ENCODE measurements at places on chromosomes 16 and 17.

DNA sequence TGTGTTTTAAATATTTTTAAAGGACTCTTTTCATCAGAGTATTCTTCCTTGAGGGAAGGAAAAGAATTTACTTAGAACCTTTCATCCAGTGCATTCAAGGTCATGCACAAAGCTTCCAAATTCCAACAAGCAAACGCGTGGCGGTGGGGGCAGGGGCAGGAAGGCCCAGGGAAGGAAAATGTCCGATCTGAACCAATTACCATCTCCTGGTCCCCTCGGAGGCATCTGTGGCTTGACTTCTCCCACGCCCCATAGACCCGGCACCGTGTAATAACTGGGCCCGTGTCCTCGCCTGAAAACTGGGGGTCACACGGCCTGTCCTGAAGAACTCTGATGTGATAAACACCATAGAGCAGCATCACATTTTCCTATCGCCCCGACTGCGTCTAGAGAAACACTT lies 18.3 kb downstream of the MEAK7 start:
- DNase-seq, result peak; percentile 35

DNA sequence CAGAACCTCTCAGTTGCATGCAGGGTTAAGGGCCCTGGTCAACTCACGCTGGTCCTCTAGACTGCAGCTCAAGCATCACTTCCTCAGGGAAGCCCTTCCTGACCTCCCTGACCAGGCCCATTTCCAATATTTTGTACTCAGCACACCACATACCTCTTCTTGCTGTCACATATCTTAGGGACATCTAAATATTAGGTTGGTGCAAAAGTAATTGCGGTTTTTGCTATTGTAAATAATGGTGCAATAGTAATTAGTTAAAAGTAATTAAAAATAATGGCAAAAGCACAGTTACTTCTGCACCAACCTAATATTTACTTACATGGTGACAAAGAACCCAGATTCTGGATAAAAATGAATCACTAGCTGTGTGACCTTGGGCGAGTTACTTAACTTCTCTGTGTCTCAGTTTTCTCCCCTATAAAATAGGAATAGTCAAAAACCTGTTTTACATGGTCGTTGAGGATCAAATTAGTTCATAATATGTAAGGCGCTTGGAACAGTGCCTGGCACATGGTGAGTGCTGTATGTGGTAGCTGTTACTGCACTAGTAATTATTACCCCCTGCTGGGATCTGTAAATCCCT lies 177.4 kb downstream of the PRKCB start:
- DNase-seq, result no peak

DNA sequence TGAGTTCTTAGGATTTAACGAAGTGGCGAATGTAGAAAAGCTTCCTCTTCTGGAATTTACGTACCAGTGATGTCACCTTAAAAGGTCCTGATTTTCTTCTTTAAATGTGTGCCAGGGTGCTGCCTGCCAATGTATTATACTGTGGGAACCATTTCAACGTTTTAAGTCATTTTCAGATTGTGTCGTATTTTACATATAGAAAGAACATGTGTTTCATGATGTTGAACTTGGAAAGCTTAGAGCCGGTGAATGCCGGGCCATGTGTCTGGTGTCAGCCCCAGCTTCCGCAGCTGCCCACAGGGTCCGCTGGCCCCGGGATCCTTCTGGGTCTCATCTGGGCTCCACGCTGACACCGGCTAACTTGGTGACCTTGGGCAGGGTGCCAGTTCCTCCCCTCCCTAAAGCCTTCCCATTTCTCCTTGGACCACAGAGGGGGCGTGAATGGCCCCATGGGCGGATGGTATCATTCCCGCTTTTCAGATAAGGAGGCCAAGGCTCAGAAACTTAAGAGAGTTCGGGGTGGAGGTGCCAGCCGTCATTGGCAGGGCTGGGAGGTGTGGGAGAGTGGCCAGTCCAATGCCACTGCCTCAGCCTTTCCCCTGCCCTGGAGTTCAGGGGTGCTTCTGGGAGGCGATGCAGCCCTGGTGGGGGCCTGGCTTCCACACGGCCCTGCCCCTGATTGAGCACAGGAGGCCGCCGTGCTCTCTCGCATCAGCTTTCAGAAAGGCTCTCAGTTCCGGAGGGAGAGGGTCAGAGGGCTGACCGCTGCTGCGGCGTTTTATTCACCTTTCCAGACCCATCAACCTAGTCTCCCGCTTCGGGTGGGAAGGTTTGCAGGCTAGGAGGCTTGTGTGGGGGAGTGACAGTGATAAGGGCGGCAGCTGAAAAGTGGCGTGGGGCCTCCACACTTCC lies 68.8 kb upstream of the CIBAR2 start:
- DNase-seq, result no peak

GRCh38 chr17:67127925-67128324 lies 83.6 kb downstream of the CACNG1 start:
- DNase-seq, result no peak

All from upper lobe of right lung (tissue), 1 donor.